ENCODE measurements at places on chromosomes 16 and 17. TPM values are rescaled to one million over a fixed set of nuclear protein-coding genes. Genes with fewer than 3 reads are reported as not detected.

Gene UNC13D
- 4.0 TPM for total RNA-seq

Gene TM4SF5
- not detected for total RNA-seq

Gene MYH10
- 42.1 TPM for total RNA-seq

Gene SLC47A1
- 13.6 TPM for total RNA-seq

Gene EXOC3L1
- 8.6 TPM for total RNA-seq

Gene MYH8
- not detected for total RNA-seq

Gene PITPNC1
- 4.9 TPM for total RNA-seq

Gene PSKH1
- 20.3 TPM for total RNA-seq

Gene GSDMA
- not detected for total RNA-seq

Gene DERL2
- 69.6 TPM for total RNA-seq

DNA sequence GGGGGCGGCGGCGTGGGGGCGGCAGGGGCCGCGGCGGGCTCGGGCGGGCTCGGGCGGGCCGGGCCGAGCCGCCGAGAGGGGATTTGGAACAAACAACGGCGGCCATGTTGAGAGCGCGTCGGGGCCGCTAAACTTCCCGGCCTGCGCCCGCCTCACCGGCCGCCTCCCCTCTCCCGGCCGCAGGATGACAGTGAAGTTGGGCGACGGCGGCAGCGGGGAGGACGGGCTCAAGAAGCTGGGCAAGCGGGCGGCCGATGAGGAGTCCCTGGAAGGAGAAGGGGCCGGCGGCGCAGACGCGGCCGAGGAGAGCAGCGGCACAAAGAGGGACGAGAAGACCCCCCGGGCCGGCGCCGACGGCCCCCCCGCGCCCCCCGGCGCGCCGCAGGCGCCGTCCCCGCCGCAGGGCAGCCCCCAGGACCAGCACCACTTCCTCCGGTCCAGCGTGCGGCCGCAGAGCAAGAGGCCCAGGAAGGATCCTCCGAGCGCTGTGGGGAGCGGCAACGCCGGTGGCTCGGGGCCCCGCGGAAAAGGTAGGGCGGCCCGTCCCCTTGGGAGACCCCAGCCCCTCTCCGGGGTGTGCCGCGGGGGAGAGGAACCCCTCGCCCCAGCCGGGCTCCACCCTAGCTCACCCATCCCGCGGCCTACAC lies 2.4 kb downstream of the CRAMP1 start:
- peak; percentile 20 for DNase-seq

GRCh38 chr16:89550421-89551007 lies 10.0 kb upstream of the RPL13 start:
- no peak for DNase-seq

DNA sequence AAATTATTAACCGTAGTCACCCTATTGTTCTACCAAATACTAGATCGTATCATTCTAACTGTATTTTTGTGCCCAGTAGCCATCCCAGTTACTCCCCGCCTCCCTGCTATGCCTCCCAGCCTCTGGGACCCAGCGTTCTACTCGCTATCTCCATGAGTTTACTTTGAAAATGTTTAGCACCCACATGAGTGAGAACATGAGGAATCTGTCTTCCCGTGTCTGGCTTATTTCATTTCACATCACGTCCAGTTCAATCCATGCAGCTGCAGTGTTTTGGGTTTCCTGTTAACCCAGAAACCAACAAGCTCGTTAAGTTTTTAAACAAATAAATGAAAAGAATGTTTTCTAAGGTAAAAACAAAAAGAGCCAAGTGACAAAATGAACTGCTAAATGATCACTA lies 82.1 kb downstream of the VPS53 start:
- no peak for DNase-seq

GRCh38 chr17:75734674-75735294 lies 13.5 kb downstream of the ITGB4 start:
- DNase-seq: no peak

DNA sequence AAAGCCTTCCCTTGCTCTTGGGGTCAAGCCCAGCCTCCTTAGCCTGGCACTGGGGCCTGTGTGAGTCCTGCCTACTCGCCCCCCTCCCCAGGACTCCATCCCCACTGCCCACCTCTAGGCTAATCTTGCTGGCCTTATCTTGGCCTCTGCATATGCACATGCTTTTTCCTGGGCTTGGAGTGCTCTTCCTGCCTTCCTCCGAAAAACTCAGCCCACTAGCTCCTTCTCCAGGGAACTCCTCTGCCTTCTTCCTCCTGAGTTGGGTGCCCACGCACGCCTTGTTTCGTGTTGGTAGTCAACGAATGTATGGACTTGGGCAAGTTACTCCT lies 16.5 kb downstream of the TBX2 start:
- DNase-seq: no peak

DNA sequence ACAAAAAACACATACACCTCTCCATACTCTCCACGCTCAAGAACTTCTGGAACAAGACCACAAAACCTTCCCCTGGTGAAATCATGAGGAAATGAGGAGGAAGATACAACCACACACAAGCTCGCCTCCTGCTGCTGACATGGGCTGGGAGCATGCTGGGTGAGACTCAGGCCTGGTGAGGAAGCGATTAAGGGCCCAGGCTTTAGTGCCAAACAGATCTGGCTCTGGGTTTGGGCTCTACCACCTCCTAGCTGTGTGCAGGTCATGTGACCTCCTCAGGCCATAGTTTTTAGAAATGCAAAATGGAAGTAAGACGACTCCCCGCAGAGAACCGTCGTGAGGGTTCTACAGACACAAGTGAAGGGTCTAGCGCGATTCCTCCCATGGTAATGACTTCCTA lies 41.3 kb downstream of the VAC14 start:
- DNase-seq: no peak

GRCh38 chr16:52494145-52494544 lies 52.8 kb downstream of the TOX3 start:
- no peak for DNase-seq

- DNase-seq: no peak
These were observed 21.1 kb downstream of the MEOX1 start for GRCh38 chr17:43640491-43641252.

DNA sequence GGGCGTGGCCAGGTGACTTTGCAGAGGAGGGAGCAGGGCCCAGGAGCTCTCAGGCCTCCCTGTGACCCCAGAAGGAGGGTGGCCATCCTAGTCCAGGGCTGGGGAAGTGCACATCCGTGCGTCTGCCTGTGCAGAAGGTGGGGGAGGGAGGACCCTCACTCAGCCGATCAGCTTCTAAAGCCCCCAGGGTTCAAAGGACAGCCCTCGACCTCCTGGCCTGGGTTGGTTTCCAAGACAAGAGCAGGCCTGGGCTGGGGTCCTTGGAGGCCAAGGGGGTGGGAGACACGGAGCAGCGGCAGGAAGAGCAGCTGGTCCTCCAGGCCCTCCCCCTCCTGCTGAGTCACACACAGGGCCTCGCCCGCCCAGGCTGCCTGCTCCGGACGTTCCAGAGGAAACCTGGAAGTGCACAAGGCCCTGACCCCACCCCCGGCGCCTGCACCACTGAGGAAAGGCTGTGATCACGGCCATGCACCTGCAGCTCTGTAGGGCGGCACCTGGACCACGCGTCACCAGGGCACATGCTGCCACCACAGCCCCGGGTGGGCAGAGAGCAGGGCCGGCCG lies 67.1 kb upstream of the ZNF469 start:
- DNase-seq: peak; percentile 10

DNA sequence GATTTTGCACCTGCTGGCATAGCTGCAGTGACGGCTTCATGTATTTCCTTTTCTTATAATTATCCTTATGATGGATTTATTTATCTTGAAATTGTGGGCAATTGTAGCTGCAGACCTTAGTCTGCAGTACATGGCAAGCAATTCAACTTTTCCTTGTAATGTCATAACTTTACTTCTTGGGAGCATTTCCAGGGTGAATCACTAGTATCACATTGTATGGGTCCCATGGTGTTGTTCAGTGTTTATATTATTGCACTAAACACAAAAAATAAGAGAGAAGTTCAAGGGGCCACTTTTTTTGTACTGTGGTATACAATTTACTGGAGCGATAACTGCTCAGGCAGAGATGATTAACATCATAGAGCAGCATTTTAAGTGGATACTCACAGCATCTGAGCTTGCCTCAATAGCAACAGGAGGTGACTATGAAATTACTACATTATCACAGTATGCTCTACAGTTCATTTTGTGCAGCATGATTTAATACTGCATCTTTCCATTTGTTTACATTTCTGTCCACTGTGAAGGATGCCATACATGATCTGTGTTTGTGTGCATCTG lies 169.5 kb downstream of the STX8 start:
- no peak for DNase-seq

DNA sequence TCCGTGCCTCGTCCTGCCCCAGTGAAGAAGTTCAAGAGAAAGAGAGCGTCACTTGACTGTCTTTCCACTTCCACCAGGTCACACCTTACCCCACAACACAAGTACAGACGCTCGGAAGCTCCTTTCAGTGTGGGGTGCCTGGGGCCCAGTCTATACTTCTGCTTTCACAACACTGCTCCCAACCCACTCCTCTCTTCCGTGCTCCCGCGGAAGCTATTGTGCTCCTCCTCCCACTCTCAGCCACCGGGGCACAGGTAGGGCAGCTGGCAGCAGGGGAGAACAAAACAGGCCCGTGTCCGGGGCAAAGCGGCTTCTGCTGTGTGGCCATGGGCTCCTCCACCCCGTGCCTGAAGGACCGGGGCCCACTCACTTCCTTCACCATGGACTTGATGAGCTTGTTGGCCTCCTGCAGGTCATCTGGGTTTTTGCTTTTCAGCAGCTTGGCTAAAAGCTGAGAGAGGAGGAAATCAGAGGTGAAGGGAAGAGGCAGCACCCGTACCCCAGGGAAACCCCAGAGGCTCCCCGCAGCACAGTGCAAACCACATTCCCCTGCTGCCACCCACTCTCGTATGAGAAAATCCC lies 18.9 kb downstream of the GGA3 start:
- no peak for DNase-seq

DNA sequence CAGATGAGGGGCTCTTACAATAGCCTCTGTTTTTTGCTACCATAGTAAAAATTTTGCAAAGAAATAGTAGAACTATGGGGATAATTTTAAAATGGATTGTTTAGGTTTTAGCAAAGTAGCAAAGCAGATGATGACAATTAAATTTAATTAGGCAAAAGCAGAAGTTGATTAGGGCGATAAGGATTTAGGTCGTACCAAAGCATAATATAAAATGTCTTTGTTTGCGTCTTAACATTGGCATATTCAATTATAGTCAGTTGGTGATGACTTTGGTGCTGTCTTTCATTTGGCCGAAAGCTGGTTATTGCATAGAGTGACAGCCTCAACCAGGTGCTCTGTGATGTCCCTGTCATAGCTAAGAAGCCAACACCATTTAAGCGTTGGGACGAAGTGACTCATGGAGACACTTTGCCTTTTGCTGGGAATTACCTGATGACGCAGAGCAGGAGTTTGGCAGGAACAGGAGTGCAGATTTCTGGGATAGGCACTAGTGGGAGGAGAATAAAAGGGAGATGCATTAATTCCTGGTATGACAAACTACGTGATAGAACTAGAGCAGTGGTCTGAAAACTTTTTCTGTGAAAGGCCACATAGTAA lies 38.3 kb downstream of the MAP2K6 start:
- no peak for DNase-seq

DNA sequence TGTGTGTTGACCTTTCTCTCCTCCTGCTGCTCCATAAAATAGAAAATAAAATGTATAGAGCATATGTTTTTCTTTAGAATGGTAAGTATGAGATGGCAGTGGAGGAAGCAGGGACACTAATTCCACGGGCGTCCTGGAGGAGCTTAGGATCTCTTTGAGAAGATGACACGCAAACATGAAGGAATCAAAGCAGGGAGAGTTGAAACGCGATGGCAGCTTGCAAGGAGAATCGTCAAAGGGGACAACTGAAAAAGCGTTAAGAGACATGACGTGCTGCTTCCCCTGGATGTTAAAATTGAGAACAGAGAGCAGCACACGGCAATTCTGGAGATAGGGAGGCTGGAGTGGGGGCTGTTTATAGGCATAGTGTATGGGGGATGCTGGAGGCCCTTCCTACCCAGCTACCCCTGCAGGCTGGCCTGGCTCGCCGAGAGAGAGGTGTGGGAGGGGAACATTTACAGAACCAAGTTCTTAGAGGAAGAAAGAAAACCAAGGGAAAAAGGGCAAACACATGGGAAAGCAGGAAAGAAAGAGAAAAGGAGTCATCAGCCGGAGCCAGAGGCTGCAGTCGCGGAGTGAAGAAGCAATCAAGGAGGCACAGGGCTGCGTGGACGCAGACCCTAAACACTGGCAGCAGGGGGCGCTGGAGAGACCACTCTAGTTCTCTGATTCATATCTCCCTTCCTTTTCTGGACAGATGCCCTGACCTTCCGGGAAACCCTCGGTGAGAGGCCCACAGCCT lies 55.8 kb downstream of the MYH13 start:
- DNase-seq: peak; percentile 64

DNA sequence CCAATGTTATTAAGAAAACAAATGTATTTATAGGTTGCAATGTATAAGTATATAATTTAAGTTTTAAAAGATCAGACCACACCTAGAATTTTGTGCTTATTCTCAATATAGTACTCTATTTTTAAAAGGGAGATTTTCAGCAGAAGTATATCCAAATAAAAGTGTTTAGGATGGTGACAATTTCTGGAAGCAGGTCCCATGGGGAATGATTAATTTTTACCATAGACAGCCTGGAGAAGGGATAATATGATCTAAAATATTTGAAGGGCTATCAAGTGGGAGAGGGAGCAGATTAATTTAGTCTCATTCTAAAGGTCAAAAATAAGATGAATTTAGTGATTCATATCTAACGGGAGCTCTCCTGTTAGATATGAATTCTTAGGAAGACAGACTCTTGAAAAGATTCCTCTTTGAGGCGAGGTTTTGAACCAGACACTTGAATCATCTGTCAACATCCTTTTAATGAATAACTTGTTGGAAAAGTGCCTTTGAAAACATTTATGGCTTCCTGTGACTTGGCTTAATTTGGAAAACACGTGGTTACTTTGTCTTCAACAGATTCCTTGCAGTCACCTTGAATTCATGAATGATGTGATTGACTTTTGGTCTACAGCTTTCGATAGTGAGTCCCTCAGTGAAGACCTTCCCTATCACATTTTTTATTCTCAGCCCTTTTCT lies 29.3 kb upstream of the SMIM36 start:
- DNase-seq: no peak

DNA sequence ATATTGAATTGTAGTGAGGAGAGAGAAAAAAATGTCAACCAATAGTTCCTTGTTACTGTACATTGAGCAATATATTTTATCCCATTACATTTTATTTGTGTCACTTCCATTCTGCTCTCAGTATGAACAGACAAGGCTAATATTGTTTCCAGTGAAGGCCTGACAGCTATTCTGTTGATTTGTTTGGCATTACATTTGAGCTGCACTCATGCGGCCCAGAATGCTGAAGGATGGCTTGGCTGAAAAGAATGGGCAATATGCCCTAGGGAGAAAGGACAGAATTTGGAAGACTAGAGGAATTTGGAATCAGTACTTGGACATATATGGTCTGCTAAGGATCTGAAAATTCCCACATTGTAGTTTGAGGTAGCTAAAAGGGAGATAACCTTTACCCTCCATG lies 1294.4 kb downstream of the CDH8 start:
- no peak for DNase-seq

All from thyroid gland (tissue), 4 donors.